ENCODE measurements at places on chromosomes 5 and 9. TPM values are rescaled to one million over a fixed set of nuclear protein-coding genes. Genes with fewer than 3 reads are reported as not detected.

PCSK5 gene
- total RNA-seq = 8.4 TPM

FOXD4L5 gene
- not detected for total RNA-seq

EIF4EBP3 gene
- 1.7 TPM for total RNA-seq

DDX4 gene
- total RNA-seq = not detected

SIT1 gene
- total RNA-seq = not detected

CDH9 gene
- total RNA-seq = not detected

CCDC171 gene
- 2.9 TPM for total RNA-seq

LCN15 gene
- total RNA-seq = not detected
